ENCODE measurements at places on chromosomes 4 and X.

DNA sequence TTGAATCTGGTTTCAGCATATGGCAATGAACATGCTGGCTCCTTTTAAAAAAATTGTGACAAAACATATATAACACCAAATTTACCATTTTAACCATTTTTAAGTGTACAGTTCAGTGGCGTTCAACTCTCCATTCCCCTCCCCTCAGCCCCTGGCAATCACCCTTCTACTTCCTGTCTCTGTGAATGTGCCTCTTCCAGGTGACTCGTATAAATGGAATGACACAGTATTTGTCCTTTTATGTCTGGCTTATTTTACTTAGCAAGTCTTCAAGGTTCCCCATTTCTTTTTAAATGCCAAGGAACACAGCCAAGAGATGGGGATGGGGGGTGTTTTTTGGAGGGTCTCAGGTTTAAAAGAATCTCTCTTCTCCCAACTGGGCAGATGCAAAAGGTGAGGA is 35.4 kb upstream of the BCLAF3 start:
- no peak for DNase-seq

DNA sequence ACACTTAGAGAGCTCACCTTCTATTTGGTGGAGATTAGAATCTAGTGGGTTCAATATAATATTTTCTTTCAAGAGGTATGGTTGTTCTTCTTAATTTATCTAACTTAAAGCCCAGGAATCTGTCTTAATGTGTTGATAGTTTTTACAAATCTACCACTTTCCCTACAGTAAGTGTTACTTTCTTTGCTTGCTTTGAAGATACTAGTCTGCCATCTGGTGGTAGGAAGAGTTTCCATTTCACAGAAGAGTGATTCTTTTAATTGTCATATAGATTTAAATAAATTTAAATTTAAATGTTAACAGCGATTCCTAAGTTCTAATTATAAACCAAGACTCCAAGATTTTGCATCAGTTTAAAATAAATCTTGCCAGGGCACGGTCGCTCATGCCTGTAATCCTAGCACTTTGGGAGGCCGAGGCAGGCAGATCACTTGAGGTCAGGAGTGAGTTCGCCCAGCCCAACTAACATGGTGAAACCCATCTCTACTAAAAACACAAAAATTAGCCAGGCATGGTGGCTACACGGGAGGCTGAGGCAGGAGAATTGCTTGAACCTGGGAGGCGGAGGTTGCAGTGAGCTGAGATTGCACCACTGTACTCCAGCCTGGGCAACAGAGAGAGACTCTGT is 43.5 kb downstream of the NUDT9 start:
- DNase-seq, result no peak

DNA sequence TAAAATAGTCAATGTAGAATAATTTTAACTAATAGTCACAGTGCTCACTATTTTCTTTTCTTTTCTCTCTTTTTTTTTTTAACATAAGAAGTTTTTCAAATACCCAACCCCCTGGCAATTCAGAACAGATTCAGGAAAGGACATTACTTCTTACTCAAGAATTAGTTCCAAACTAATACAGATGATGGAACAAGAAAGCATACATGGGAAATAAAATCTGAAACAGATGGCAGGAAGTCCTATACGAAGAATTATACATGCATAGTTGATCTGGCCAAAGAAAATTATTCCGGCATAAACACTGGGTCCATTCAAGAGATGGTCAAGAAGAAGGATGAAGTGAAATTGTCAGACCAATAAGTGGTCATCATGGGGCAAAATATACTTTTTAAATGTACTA is 614.4 kb upstream of the INTU start:
- no peak for DNase-seq

- no peak for DNase-seq
Measured at GRCh38 chr4:102825261-102826091, 1.9 kb downstream of the UBE2D3 start.

GRCh38 chr4:147355847-147356246 is 125.0 kb upstream of the EDNRA start:
- DNase-seq, result no peak

GRCh38 chr4:71186566-71187403 is 152.0 kb upstream of the SLC4A4 start:
- no peak for DNase-seq

- no peak for DNase-seq
Measured at GRCh38 chrX:7385131-7385530, 237.2 kb upstream of the PUDP start.

DNA sequence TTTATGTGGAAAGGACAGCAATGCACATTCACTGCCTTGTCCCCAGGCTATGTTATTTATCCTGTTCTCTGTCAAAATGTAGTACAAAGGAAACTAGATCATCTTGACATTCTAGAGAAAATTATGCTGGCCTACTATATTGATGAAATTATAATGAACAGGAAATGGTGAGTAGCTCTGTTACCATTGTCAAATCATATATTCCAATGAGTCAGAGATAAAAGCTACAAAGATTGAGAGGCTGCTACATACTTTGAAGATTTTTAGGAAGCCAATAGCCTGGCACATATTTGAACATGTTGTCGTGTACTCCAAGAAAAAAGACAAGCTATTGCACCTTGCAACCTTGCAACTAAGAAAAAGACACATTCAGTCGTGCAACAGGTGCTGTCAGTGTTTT is 52.7 kb upstream of the TET2 start:
- no peak for DNase-seq

DNA sequence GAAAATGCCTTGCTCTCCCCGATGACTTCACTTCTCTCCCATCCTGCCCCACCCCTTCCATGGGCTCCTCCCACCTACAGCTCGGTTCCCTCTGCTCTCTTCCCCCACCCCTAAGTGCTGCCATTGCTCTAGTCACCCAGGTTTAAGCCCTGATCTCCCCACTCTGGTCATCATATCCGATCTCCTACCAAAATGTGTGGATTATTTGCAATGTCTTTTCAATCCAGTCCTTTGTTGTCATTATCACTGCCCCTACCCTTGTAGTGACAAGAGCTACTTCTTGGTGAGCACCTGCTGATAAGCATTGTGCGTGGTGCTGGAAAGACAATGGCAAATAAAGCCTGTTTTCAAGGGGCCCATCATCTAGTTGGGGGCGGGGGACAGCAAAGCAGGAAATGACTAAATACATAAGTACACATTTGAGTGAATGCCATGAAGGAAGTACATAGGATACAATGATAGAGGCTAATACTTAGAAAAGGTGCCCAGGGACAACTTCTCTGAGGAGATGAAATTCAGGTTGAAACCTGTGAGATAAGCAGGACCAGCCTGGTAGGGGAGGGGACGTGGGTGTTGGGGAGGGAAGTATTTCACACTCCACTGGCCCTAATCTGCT is 63.8 kb downstream of the DLG3 start:
- no peak for DNase-seq

DNA sequence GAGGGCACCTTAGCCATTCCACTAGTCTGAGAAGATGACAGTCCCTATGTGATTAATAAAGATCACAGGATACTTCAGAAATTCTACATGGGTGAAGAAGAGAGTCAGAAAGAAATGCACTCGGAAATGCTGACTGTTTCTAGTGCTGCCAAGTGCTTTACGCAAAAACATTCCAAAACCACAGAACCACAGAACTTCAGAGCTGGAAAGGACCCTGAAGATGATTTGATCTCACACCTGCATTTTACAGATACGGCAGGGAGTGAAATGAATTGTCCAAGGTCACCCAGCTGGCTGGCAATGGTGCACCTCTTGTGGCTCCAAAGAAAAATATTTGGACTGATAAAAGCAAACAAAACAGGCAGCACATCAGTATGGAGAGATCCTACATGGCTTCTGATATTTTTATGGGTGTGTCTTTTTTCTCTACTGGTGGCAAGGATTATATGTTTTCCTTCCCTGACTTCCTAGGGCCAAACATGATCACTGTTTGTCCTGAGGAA is 115.9 kb downstream of the MAML3 start:
- DNase-seq, result no peak

- DNase-seq, result no peak
Measured at GRCh38 chr4:98406819-98407218, 145.6 kb downstream of the RAP1GDS1 start.

- DNase-seq, result no peak
Measured at GRCh38 chr4:139988863-139989765, 164.9 kb downstream of the MAML3 start.

- DNase-seq, result no peak
Measured at GRCh38 chrX:68634649-68635227, 12.7 kb upstream of the STARD8 start.

GRCh38 chrX:1392376-1393068 is 609 bp upstream of the SLC25A6 start:
- no peak for DNase-seq

DNA sequence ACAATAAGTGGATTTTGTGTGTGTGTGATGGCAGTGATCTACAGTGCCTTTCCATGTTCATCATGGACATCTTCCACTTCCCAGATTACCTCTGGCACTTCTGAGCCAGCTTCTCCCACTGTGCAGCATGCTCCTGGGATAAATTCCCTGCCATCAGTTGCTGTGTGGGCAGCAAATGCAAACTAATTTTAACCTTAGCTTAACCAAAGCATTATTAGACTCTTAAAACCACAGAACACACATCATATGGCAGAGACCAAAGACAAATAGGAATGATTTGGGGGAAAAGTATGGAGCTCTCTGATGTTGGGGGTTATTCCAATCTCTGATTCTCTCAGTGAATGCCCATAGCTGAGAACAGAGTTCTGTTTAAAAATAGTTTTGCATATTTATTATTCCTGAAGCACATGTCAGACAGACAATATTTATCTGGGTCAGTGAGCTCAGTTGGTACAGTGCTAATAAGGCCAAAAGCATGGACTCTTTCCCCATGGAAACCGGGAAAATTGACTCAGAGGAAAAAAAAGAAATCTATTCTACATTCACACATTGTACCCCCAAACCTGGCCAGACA is 567.4 kb downstream of the IQCM start:
- no peak for DNase-seq

GRCh38 chr4:138666366-138666765 is 349.2 kb upstream of the NOCT start:
- DNase-seq, result no peak

DNA sequence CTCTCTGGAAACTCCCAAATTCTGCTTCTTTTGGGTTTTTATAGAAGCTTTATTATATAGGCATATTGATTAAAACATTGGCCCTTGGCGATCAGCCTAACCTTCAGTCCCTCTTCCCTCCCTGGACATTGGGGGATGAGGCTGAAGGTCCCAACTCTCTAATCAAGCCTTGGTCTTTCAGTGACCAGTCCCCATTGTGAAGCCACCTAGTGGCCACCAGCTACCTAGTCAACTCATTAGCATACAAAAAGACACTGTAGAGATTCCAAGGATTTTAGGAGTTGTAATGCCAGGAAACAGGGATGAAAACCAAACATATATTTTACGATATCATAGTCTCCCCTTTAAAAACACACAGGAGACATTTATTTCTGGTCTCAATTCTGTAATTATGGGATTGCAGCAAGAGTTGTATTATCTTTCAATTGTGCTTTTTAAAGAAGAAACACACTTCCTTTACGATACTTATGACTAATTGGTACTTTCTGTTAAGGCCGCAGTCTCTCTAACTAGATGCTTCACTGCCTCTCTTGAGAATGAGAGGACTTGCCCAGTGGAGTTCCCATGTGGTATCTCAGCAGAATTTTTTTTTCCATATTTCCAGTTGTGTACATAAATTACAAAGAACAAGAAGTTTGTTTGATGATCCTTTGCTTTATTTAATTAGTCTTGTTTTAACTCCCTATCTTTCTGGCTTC is 58.2 kb downstream of the WDR17 start:
- no peak for DNase-seq

DNA sequence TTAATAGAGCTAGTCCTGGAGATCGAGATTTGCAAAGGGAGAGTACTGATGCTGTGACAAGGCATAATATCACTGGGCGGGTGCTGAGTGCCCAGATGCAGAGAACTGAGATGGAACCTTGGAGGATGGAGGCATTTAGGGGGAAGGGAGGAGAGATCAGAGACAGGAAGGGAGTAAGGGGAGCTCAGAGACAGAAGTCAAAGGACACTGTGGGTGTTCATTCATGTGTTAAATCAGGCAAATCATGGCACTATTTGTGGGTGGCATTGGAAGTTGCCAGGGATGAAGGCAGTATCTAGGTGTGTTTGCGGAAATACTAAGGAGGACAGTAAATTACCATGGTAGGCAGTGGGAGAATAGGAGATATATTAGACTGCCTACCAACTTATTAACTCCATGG is 135.0 kb downstream of the RBM46 start:
- no peak for DNase-seq

GRCh38 chrX:120213438-120214265 is 37.0 kb upstream of the ZBTB33 start:
- no peak for DNase-seq

- no peak for DNase-seq
Measured at GRCh38 chr4:176792326-176793059, at the start of gene VEGFC. VEGFC (minus strand) TSS chr4:176792922; CDS start chr4:176792311, 611 bp downstream.

GRCh38 chrX:7330556-7330955 is 182.6 kb upstream of the PUDP start:
- DNase-seq, result no peak

GRCh38 chr4:168293386-168293975 is 25.1 kb downstream of the DDX60 start:
- DNase-seq, result no peak

GRCh38 chr4:75345423-75345822 is 168.8 kb downstream of the RCHY1 start:
- DNase-seq, result no peak

DNA sequence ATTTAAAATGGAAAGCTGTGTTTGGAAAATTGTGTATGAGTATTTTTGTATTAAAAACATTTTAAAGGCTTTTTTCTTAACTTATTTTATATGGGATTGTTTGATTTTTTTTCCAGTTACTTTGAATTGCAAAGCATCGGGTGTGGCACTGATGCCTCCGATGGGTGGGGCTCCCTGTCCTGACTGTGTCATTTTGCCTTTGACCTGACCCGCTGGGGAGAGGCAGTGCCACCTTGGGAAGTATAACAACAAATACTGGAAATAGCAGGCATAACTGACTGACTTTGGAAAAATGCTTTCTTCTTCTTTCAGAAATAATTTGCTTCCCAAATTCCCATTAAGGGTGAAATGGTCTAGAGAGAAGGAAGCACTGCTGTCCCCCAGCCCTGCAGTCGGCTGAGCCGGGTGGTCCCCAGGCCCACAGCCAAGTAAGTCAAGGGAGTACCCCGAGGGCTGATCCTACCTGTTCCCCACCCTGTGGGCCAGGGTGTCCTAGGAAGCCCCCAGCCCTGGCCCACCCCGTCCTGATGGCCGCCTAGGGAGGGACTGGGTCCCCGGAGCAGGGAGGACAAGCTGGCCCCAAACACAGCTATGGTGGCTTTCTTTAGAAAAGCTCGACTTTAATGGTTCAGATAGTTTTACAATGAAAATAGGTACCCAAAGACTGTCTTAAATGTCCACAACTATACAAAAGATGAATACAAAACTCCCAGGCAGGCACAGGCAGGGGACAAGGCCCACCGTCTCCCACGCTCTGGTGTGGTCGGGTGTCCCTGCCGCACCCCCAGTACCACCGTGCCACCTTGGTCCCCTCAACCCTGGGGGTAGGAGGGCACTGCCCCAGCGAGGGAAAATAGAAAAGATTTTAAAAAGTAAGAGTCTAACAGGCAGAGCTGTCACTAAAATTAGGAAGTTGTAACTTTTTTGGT is 26.4 kb downstream of the NELFA start:
- no peak for DNase-seq

DNA sequence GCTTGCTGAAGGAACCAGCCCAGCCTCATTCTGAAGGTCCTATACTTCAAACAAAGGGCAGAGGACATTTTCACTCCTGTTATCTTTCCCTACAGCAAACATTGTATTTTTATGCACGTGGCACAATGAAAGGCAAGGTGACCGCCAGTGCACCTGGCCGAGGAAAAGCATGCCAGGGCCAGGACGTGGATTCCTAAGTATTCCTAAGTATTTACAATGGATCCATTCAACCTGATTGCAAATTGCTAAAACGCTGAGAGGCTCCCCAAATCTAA is 127.9 kb upstream of the FTHL17 start:
- no peak for DNase-seq

GRCh38 chr4:174449944-174450785 is 72.1 kb downstream of the HPGD start:
- no peak for DNase-seq

All from cortex of kidney (tissue), 1 donor.